Stimulated activated CD8-positive, alpha-beta memory T cell treated with anti-CD3 and anti-CD28 coated beads, Interleukin-4, amount 100 ng/mL, for 24 hours (primary cell): ENCODE measurements at places on chromosomes 4 and X.

GRCh38 chr4:119337010-119337409, 15.1 kb upstream of the FABP2 start:
- DNase-seq: no peak

- no peak for DNase-seq
Observed at GRCh38 chrX:15469613-15470012, 23.5 kb downstream of the PIR start.

- no peak for DNase-seq
Observed at GRCh38 chr4:76673362-76673761, 224.6 kb downstream of the SOWAHB start.

DNA sequence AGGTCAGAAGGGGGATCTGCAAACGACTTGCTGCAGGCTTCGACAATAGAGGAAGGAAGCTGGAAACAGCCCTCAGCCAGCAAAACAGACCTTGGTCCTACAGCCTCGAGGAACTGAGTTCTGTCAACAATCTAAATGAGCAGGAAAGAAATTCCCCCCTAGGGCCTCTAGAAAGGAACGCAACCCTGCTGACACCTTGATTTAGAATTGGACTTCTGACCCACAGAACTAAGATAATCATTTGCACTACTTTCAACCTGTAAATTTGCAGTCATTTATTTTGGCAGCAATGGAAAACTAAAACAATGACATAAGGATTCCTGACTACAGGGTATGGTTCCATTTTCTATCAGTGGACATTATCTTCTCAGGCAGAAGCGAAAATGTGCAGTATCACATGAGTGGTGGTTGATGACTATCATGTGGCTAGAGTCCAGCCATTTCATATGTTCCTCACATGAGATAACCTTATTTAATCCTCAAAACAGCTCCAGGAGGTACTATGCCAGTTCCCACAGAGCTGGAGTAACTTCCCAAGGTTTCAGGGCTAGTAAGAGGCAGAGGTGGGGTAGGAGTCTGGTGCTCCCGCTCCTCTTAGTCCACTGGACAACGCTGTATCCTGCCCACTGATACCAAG, 61.6 kb downstream of the SAT1 start:
- no peak for DNase-seq

DNA sequence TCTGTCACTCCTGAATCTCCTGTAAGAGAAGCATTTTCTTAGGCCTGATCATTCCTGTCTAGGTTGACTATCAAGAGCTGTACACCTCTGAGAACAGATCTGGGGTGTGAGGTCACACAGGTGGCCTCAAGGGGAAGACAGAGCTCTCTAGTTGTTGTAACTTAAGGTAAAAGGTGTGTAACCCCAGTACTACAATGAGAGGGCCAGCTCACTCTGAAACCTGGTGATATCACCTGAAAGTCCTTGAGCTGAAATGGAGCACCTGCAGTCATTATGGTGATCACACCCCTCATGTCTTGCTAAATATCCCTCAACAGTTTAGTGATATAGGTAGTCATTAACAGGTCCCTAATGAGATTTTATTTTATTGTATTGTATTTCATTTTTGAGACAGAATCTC, 8.8 kb upstream of the FAM9C start:
- no peak for DNase-seq

GRCh38 chr4:89765966-89766365, 71.0 kb downstream of the SNCA start:
- DNase-seq: no peak

DNA sequence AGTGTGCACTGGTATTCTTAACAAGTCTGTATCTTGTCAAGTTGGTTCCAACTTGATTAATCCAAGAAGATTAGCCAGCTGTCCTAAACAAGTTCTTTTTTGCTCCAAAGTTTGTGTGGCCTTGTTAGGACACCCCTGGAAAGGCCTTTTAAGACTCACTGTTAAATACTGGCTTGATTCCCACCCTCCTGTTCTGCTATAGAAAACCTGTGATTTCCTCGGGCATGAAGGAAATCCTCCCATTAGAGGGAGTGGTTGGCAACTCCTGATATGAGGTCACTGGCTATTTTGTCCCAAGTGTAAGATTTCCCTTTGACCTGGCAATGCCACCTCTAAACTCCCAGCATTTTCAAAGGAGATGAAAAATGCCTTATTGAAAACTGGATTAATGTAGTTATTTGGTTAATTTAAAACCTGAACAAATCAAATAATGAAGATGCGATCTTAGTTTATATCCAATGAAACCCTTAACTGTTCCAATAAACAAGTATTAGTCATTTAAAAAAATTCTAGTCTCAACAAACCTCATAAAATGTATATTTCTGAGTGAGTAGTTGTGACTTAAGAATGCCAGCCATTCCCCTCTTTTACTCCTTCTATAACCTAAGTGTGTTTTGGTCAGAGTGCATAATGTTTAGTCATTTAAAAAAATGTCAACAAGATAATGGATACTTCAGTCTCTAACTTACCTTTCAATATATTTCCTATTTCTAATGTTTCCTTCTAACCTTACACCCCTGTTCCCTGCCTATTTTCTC, 94.4 kb downstream of the NPNT start:
- DNase-seq: no peak

GRCh38 chr4:8657381-8658088, 65.0 kb downstream of the CPZ start:
- no peak for DNase-seq

GRCh38 chr4:26124753-26125321, 196.0 kb upstream of the RBPJ start:
- DNase-seq: no peak

DNA sequence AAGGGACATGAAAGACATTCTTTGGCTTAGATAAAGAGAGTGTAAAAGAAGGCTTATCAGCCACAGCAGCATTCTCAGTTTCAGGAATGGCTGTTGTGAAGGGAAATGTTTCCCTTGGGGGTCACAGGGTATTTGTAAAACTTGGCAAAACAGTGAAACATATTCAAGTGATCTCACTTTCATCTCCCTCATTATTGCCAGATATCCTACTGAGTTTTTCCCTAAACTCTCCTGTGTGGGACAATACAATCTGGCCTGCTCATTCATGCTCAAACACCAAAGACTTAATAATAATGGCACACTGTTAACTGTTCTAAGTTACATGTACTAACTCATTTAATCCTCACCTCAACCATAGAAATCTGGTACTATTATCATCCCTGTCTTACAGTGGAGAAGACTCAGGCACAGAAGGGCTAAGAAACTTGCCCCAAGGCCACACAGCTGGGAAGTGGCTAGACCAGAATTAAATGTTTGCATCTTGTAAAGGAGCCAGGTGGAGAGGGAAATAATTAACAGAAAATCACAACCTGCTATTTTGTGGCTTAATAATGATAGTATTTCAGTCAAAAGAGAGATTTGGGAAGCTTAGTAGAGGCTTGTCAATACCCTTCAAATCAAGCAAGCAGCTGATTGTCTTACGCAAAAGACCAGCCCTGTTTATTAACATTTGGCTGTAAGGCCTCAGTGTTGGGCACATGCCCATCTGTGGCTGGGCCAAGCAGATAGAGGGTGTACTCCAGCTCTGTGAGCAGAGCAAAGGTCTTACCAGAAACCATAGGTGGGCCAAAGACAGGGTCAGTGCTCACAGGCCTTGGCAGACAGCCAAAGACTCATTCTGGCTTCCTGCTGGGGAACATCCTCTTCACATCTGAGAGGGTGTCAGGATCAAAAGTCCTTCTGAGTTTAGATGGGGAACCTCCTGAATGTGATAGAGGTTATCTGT, 17.3 kb downstream of the SMPX start:
- DNase-seq: no peak

- no peak for DNase-seq
Observed at GRCh38 chr4:149784018-149784417, 31.6 kb downstream of the IQCM start.

- peak; percentile 36 for DNase-seq
Observed at GRCh38 chr4:6926681-6927478, 17.3 kb downstream of the TBC1D14 start.

DNA sequence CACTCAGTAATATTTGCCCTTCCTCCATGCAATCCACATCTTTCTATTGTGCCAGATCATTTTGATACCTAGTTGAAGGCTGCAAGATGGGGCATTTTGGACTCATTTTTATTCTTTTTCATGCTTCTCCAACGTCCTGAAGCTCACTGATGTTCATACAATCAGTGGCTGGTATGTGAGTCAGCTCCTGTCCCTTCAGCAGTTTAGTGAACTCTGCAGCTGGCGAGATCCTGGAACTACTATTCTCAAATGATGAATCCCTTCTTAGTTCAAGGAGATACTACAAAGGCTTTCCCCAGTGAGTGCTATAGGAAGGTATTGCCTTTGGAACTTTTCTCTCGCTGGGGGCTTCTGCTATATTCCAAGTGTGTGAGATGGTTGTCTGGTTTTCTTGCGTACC, 9.6 kb upstream of the CCDC149 start:
- DNase-seq: no peak

GRCh38 chrX:80766916-80767315, 42.8 kb downstream of the BRWD3 start:
- no peak for DNase-seq

DNA sequence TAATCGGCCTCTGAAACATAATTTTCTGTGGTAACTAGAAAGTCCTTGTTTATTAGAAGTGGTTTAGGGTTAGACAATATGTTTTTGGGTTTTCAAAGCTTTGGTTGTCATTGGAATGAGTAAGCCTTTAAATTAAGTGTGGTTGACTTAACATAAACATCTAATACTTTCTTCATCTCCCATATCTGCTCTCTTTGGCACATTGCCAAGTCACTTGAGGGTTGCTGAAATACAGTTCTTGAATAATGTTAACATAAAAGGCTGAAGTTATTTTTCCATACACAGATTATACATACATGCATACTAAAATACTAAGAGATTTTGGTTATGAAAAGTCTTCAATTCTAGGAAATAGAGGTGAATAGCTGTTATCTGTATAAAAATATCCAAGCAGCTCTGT, 241.7 kb upstream of the BMP3 start:
- no peak for DNase-seq

- DNase-seq: no peak
Observed at GRCh38 chr4:144410230-144410783, 235.6 kb upstream of the HHIP start.

DNA sequence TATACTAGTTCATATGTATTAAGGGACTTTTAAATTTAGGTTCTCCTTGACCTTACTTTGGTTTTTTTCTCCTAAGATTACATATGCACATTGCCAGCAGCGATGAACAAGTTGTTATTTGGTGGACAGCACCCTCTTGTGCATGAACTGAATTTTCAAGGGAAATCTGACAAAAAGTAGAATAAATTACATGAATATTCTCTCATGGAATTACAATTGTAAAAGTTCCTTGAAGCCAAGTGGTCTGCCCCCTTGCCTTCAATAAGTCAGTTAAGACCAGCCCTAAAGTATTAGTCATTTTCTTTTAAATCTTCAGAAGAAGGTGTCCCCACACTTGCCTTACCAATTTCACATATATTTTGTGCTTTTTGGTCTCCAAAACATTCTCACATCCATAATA, 30.7 kb upstream of the SMARCA5 start:
- no peak for DNase-seq

DNA sequence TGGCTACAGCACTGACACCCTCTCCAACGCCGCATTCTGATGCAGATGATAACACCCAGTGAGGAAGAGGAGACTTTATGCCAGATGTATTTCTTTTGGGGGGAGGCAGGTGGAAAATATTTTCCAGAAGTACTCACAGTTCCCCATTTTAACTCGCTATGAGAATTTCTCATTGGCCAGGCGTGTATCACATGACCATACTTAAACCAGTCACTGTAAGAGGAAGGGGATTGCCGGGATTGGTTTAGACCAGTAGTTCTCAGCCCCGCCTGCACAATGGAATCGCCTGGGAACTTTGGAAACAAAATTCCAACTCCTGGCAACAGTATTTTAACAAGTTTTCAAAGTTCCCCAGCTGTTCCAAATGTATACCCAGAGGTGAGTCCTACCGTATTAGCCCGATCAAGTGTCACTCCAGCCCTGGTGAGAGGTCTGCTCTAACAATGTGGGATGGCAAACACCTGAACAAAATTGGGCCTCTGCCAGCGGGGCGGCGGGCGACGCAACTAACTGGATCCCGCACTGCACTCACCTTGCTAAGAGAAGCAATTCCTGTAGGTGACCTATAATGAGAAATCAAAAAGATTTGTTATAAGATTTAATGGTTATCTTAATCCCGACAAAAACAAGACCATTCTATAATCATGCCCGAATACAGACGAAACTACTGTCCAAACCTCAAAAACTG, 2.9 kb upstream of the MSL3 start:
- DNase-seq: no peak

GRCh38 chr4:8079031-8079885, 79.4 kb downstream of the ABLIM2 start:
- DNase-seq: no peak

GRCh38 chr4:30462445-30463090, 257.6 kb upstream of the PCDH7 start:
- no peak for DNase-seq

- no peak for DNase-seq
Observed at GRCh38 chr4:6386091-6386490, 86.3 kb downstream of the PPP2R2C start.

GRCh38 chrX:53437206-53437605, 3.0 kb upstream of the HSD17B10 start:
- DNase-seq: no peak

DNA sequence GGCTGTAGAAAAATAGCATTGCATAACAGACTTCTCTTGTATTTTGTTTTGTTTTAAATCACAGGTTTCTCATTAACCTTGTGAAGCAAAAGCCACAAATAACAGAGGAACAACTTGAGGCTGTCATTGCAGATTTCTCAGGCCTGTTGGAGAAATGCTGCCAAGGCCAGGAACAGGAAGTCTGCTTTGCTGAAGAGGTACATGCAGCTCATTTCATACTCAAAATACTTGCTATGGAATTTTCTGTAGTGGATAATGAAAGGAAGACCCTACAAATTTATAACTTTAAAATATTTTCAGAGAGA, 17.6 kb downstream of the AFP start:
- no peak for DNase-seq

GRCh38 chr4:90057091-90057490, 70.1 kb upstream of the CCSER1 start:
- no peak for DNase-seq

DNA sequence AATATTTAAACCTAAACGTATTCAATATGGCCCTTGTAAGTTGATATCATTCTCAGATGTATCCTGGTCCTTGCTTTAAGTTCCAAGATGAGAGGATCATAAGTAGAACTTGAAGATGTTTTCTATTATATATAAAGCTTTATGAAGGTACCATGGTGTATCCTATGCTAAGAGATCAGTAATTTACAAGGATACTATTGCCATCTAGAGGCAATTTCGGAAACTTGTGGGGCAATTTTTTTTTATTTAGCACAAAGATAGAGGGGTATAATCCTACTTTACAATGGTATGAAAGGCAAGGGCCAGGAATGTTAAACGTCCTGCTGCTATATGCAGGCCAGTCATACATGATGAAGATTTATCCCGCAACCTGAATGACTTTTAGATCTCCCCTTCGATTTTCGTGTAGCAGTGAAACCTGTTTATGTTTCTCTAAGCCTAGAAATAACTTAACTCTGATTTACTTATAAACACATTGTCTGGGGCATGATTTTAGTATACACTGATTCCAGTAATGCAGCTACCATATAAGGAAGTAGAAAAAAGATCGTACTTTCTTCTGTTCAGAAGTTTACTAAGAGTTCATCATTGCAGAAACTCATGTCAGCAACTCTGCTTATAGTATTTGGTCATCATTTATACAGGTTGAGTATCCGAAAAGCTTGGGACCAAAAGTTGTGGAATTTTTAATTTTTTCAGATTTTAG, 2.6 kb downstream of the SLC25A31 start:
- no peak for DNase-seq
